Immature natural killer cell (primary cell): ENCODE measurements at places on chromosomes 7 and 10. TPM values are rescaled to one million over a fixed set of nuclear protein-coding genes. Genes with fewer than 3 reads are reported as not detected.

The TSPAN33 gene
- 6.9 TPM for polyA plus RNA-seq

The ADAM12 gene
- polyA plus RNA-seq = 0.07 TPM

The IQUB gene
- polyA plus RNA-seq = not detected

DNA sequence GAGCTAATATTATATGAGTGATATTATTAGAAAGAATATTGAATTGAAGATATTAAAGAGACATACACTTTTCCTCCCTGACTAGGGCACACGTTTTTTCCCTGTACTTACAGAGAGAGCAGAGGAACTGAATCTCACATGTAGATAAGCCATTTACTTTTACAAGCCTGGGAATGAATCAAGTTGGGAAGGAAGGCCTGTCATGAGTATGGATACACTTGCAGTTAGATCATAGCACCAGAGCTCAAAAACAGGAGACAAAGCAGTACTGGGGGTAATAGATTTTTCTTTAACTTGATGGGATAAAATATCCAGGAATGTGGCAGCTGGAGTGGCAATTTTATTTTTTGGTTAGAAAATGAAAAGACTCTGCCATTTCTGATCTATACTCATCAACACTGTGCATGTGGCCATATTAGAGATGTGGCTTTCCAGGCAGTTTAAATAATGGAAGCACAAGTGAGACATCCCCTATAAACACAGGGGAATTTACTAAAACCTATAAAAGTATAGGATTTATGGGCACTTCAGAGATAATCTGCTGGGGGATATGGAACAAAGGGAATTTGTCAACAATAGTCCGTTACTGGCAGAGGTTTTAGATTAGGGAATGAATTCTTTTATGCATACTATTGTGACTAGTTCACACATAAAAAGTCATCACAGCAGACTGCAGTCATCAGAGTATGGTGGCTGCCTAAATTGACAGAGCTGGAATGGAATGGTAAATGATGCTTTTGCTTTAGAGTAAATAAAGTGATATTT, 657.7 kb upstream of the MBL2 start:
- H3K4me1 ChIP-seq = no peaks in the 10 kb centered on the region
- H3K36me3 ChIP-seq = no peaks in the 10 kb centered on the region
- no peak overlapping the region for H3K27ac ChIP-seq
- H3K4me3 ChIP-seq = no peak overlapping the region
- H3K27me3 ChIP-seq = no peaks in the 10 kb centered on the region

GRCh38 chr10:47295411-47295810, 4.6 kb upstream of the GDF10 start:
- no peaks in the 10 kb centered on the region for H3K4me1 ChIP-seq
- no peak overlapping the region for H3K27ac ChIP-seq
- H3K36me3 ChIP-seq = no peaks in the 10 kb centered on the region
- peaks cover 3% of the 10 kb centered on the region for H3K27me3 ChIP-seq
- no peak for DNase-seq
- H3K4me3 ChIP-seq = no peak overlapping the region
